Cortex of kidney (tissue), 1 donor: ENCODE measurements at places on chromosomes 1 and 21.

GRCh38 chr1:159999204-159999603 is 32.6 kb downstream of the PIGM start:
- DNase-seq = no peak

- DNase-seq = no peak
These were observed 303.8 kb upstream of the LRRC7 start for GRCh38 chr1:69263921-69264391.

DNA sequence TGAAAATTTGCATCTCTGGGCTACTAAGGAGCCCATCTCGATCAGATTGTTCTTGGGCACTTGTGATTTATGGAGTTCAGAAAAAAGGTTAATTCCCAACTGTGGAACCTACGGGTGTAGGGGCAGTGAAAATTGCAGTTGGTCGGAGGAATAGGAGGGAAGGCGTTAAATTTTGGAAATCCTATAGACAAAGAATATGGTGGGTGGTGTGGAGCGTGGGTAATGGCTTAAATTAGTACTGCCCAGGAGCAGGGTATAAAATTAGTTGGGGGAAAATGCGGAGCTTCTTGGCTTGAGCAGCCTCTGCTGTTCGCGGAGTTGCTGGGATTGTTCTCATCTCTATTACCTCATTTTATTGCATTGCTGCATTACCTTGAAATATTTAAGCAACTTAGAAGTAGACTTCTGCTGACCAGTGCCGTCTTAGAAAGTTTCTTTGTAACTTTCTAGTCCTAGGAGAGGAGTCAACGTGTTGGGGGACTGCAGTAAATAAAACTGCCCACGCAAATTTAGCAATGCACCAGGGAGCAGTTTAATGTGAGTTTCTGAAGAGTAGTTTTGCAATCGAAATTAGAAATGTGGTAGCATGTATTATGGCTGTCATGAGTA is 514 bp downstream of the S1PR1 start:
- no peak for DNase-seq

DNA sequence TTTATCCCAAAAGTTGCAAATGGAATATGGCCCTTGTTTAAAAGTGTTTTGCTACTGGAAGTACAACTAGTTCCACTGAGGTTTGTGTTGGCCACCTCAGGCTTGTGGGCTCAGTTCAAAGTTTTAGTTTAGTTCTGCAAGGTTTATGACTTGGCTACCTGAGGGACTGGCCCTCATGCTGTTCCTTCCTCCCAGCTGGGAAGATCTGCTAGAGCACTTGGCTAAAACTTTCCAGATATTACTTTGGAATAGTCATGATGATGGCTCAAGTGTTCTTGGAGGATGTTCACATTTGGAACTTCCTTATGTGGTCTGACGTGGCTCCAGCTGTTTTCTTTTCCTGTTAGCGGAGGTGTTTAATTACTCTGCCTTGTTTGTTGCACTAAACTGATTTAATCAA is 110.2 kb upstream of the IVNS1ABP start:
- DNase-seq = no peak

GRCh38 chr1:25810341-25811299 is 9.1 kb upstream of the MTFR1L start:
- DNase-seq = no peak

DNA sequence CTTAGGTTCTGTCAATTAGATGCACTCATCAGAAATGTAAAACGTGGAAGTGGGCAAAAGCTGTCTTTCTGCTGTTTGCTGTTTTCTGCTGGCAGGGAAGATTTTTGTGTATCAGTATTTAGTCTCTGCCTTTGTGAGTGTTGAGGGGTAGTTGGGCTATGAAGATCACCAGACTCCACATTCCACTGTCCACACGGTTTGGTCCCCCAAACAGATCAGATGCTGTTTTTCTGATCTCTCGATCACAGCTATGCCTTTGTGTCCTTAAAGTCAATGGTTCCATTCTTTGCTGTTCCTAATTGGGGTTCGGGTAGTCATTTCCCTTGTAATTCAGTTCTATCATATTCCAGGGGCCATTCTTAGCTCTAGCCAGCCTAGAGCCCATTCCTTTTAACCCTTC is 27.0 kb upstream of the NPL start:
- DNase-seq = no peak

DNA sequence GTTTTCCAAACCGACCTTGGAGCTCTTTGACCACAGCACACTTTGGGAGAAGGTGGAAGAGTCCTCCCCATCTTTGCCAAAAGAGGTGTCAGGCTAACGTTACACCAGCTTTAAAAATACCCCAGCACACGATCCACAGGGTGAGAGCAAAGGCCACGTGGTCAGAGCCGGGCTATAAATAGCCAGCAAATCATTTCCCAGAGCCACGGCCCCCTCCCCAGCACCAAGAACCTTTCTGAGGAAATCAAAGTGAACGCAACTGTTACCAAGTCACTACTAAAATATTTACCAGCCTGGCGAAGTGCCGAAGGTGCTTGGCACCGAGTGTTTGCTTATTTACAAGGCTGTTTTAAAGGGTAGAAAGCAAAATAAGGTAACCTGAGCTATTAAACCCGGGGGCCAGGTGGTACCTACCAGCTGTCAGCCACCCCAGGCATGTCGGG is 72.4 kb downstream of the CASZ1 start:
- no peak for DNase-seq

DNA sequence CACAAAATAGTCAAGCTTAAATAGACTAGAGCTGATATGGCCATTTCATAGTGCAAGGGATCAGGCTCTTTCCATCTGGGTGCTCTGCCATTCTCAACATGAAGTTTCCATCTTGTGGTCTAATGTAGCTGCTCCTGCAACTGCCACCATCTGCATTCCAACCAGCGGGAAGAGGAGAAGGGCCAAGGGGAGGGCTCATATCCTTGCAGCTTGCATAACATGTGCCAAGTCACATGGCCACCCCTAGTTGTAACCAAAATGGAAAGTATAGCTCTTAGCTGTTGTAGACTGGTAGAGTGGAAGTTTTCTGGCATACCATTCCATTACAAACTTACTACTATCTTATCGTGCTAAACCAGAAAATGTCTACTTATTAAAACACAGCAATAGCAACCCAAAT is 38.9 kb upstream of the IVNS1ABP start:
- no peak for DNase-seq

DNA sequence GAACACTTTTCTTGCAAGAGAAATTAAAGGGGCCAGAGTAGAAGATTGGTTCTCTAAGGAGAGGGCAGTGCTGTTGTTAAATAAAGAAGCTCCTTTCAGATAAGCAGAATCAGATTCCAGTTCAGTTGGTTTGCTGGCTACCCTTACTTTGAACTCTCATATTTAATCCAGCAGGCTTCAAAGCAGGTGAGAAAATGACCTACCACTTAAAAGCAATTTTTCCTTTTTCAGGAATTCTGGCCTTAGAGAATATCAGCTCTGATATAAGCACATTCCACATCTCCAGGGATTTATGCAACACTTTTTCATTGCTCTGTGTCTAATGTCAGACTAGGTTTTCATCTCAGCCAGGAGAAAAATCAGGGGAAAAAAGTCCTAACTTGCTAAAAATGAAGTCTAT is 28.7 kb downstream of the WNT2B start:
- no peak for DNase-seq

GRCh38 chr21:34076835-34077234 is 3.5 kb downstream of the MRPS6 start:
- DNase-seq = no peak
